ENCODE measurements at places on chromosomes 12 and 14.

DNA sequence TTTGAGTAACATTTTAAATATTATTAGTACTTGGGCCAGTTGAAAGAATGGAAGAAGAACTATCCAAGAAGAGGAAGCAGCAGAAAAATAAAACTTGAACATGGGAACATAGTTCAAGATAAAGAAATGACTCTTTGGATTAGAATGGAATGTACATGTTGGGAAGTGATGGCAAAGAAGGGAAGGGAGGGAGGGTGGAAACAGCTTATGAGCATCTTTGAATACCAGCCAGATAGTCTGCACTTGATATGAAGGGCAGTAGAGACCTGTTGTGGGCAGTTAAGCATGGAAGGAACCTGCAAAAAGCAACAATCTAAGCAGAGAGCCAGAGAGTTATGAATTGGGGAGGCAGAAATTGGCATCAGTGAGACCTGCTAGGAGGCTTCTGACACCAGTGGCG, 10.0 kb upstream of the IL22 start:
- no peak for DNase-seq

DNA sequence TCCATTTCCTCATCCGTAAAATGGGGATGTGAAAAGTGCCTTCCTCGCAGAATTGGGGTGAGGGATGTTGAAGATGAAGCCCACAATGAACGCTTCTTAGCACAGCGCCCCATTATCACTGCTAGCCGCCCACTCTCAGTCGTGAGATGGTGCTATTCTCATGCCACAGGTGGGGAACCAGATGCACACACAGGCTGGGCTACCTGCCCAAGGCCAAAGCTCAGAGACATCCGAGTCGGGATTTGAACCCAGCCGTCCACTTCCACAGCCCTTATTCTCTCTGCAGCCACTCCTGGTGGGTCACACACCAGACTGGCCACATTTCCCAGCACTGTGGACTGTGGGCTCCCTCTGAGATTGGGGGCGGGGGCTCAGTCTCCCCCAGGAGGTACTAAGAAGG, 55.8 kb downstream of the BCL11B start:
- no peak for DNase-seq

GRCh38 chr12:69779928-69780327, 41.3 kb downstream of the RAB3IP start:
- DNase-seq, result peak; percentile 10

DNA sequence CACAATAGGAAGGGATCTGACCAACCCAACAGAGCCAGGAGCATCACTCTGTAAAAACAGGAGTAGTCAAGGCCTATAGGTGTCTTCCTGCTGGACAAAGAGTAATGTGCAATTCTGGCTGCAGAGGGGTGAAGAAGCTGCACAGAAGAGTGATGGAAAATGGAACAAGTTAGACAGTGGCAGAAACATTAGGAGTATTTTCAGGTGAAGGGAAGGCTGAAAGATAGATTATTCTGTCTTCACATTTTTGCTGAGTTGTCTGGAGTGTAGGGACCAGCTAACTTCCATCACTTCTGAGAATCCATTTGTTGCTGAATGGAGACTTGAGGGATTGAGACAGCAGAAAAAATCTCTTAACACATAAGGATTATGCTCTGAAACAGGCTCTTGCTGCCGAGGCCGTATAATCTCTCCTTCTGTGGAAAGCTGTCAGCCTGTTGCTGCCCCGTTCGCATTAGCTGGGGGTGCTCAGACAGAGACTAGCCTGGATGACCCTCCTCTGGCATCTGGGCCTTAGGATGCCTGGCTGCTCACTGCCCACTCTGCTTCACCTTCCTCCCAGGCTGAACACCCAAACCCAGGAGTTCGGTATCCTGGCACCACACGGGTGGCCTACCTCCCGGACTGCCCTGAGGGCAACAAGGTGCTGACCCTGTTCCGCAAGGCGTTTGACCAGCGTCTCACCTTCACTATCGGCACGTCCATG, 3.1 kb upstream of the ARHGEF25 start:
- no peak for DNase-seq

DNA sequence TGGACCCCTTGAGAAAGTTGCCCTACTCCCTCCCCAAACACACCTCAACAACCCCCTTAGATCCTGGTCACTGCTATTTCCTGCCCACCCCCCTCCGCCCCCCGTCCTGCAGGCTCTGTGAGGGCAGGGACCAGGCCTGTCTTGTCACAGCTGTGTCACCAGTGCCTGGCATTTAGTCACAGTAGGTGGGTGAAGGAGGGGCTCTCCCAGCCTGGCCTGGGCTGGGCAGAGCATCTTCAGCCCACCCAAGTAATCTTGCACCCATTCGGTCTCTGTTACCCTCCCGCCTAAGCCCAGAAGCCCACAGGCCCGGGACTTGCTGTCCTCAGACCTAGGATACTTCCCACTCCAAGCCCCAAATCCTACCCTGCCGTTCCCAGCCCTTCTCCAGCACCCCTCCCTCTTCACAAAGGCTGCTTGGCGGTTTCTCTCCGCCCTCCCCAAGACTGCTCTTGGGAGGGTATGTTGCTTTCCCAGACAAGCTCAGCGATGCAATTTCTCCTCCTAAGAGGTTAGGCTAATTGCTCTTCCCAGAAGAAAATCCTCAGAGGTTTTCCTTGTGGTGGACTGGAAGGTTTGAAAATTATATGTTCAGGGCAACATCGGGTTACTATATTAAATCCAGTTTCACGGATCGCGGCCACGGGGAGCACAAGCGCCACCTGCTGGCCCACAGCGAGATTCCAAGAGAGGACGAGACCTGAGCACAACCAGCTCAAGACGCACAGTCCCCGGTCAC, 50.8 kb upstream of the ZFP36L1 start:
- peak; percentile 87 for DNase-seq

DNA sequence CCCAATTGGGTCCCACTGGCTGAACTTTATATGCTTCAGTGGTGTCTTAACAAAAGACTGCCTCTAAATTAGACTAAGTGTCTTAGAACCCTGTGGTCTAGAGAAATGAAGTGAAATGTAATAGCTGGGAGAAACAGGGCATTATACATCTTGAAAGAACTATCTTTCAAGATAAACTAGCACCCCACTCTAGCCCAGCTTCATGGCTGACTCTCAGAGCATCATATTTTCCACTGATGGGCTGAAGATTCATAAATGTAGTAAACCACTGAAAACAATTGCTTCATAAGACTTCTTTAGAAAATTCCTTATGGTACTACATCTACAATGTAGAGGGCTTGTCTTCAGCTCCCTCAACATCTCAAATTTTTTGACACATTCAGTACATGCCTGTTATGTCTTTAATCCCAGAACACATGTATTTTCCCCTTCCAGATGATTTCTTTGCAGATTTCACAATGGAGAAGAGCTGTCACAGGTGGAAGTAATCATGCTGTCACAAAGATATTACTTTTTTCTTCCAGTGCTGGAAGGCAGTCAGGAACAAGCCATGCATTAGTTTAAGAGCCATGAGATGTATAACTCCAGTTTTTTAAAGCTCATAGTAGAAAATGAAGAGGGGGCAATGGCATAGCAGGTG, 48.5 kb downstream of the IFNG-AS1 start:
- DNase-seq, result peak; percentile 42

DNA sequence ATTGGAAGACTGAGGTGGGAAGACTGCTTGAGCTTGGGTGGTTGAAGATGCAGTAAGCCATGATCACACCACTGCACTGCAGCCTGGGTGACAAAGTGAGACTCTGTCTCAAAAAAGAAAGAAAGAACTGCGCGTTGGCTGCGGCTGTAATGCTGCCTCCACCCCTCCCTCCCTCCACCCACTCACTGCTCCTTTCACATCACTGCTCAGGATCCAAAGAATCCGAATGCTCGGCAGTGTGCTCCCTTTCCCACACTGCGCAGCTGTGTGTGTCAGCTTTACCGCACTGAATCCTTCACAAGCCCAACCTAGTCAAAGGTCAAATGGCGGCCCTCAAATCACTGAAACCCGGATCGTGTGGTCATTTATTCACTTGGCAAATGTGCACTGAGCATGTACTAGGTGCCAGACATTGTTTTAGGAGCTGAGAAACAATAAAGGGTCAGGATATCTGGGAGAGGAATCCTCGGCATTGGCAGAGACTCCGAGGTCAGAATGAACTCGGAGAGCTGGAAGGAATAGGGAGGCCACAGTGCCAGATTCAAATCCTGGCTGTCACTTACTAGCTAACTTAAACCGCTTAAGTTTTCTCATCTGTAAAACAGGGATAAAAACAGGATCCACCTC, 11.5 kb upstream of the TDRD9 start:
- no peak for DNase-seq

DNA sequence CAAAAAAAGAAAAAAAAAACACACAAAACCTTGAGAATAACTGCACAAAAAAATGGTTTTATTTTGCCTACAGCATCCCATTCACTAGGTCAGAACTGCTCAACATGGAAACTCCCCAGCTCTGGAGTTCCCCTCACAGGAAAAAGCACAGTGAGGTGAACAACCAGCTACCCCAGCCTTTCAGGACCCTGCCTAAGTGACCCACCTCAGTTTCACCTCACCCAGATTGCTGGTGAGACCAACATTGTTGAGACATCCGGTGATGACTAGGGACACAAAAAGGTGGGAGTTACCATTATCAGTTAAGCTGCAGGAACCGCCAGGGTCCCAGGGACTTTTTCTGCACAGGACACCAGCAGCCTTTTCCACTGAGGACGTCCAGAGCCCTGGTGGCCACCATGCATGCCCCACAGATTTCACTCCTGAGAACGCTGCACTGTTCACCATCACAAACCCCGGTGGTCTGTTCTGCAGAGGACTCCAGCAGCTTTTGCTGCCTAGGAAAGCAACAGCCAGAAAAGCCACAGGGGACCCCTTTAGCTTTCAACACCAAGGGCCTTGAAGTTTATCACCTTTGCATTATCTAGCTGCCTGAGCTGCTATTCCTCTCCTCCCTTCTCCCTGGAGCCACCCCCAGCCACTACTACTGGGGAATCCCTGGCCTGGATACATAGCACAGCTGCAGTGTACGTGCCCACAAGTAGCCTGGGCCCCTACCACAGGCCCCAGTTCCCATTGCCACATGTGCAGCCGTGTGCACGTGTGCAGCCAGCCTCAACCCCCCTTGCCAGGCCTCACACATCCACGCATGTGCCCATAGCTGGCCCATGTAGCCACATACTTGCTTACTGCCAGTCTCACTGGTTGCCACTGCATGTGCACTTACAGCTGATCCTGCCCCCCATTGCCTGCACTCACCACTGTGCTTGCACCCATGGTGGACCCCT, 62.5 kb upstream of the FAR2 start:
- no peak for DNase-seq

DNA sequence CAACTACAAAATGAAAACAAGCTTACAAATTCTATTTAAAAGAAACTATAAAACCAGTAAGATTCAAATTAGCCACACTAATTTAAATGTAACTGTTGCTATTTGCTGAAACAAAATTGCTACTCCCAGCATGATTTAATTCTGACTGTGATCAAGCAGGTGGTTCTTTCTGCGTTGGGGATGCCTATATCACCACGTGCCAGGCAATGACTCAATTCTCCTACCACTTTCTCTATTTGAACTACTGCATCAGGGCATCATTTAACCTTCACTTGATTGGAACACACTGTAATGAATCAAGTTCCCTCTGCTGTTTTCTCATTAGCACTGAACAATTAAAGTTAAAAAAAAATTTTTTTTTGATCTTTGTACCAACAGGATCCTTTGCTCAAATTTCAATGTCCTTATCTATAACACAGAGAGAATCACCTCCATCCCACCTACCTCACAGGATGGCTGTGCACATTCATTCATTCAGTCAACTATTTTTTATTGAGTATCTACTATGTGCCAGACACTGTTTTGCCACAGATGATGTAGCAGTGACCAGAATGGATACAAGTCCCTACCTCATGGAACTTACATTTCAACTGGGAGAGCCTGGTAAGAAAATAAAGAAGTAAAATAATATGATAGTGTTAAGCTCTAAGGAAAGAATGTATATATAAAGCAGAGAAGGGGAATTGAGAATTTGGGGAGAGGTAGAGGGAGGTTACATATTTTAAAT, 8.0 kb upstream of the ACTN1 start:
- DNase-seq, result peak; percentile 75

GRCh38 chr12:92928421-92928961, 604 bp downstream of the EEA1 start:
- DNase-seq, result peak; percentile 78

DNA sequence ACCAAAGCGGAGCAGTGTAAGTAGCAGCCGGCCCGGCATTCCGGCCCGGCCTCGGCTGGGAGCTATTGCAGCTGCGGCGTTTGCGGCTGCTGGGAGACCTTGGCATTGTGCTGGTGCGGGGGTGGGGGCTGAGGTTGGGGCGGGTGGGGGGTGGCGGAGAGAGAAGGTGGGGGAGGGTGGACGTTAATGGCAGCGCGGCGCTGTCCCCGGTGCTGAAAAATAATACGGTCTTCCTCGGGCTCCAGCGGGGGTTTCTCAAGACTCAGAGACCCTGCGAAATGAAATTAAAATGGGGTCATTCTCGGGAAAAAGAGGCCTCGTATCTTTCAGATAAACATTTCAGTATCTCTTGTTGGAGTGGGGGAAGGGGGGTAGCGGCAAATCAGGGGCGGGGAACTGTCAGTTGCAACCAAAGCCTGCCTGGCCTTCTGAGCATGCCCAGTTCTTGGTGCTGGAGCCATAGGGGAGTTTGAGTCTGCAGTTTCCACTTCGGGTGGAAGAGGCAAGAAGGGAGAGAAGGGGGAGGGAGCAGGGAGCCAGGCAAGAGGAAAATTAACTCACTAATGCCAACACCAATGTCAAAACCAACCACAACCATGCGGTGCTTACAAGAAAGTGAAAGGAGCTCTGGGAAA, 414 bp downstream of the UNC79 start:
- DNase-seq, result peak; percentile 18

Measured in activated CD8-positive, alpha-beta T cell treated with anti-CD3 and anti-CD28 coated beads for 36 hours (primary cell).